ENCODE measurements at places on chromosomes 13 and 19.

DNA sequence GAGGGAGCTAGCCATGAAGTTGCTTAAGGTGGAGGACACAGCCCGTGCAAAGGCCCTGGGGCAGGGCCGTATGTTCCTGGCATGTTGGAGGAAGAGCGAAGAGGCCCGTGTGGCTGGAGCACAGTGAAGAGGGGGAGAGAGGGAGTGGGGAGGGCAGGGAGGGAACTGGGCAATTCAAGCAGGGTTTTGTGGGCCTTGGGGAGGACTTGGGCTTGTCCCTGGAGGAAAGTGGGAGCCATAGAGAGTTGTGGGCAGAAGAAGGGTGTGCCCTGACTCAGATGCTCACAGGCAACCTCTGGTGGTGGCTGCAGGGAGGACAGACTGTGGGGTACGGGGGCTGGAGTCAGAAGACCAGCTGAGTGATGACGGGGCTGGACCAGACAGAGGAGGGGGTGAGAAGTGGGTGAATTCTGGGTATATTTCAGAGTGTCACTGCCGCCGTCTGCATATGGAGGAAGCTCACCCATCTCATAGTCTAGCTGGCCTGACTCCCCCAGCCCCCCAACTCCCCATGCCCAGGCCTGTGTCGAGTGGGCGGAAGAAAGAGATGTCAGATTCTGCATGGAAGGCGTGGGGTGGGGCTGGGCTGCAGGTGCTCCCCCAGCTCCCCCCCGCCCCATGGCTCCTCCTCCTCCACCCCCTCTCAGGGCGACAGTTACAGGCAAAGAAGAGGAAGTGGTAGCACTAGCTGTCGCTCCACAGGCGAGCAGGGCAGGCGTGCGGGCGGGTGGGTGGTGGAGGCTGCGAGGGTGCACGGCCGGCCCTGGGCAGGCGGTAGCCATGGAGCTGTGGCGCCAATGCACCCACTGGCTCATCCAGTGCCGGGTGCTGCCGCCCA is at the start of gene VAV1:
Gene VAV1 (plus strand): TSS at position 681 of the 838 bp plus-strand sequence. CDS start 100 bp downstream, at position 781.
- peak; percentile 80 for DNase-seq

DNA sequence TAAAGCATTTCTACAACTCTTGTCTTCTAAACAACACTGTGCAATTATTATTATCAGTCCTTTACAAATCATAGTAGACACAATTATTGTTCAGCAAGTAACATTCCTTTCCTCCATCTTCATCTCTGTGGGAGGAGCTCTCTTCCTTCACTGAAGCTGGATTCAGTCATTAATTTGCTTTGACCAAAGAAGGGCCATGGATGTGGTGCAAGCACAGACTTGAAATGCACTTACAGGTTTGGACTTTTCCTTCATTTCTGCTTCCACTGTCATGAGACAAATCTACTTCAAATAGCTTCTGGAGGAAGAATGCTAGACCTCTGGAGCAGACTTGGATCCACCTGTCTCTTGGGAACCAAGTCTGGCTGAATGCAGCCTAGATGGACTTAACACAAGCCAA is 336.6 kb upstream of the SLITRK6 start:
- DNase-seq = no peak

DNA sequence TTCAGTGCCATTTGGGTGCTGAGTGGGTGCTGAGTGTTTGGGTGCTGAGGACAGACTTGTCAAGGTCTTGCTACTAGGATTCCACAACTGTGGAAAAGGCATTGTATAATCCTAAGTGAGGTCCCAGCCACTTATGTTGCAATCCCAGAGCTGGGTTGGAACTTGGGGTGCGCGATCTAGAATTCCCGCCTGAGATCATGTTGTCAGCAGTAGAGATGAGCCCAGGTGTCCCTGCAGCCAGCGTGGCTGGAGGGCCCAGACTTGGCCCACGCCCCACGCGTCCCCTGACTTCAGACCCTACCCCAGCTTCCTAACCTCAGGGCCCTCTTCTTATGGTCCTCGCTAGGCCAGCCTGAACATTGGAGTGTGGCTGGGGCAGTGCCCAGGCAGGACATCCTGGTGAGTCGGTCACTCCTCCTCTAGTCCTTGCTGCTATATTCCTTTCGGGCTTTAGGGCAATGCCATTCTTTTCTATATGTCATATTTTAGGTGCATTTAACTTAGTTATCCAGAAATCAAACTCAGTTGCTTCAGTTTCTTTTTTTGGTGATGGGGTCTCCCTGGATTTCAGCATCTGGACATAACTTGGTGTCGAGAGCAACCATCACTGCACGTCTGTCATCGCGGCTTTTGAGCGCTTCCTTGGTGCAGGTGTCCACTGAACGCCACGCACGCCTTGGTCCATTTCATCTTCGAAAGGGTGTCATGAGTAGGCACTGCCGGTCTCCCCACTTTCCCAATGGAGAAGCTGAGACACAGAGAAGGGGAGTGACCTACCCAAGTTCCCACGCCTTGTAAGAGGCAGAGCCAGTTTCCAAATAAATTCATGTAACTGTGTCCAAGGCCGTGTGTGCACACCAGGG is 46.4 kb upstream of the F7 start:
- DNase-seq = peak; percentile 28

GRCh38 chr19:3471954-3472655 is 8.2 kb downstream of the SMIM24 start:
- DNase-seq = no peak

- DNase-seq = no peak
Observed at GRCh38 chr13:73981595-73981994, 152.6 kb downstream of the KLF12 start.

DNA sequence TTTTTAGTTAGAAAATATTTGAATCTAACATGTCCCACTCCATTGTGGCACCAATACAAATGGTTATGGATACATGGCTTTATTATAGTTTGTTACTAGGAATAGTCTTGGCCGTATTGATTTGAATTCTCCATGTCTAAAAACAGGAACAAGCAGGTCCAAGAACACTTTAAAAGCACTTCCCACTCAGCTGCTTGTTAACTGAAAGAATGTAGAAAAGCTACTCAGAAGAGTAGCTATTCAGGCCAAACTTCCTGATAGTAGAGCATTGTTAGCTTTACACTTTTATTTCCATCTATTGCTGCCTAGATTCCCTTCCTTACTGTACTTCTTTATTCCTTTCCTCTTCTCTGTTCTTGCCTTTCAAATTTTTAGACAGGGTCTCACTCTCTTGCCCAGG is 6.9 kb downstream of the PIBF1 start:
- DNase-seq = no peak

DNA sequence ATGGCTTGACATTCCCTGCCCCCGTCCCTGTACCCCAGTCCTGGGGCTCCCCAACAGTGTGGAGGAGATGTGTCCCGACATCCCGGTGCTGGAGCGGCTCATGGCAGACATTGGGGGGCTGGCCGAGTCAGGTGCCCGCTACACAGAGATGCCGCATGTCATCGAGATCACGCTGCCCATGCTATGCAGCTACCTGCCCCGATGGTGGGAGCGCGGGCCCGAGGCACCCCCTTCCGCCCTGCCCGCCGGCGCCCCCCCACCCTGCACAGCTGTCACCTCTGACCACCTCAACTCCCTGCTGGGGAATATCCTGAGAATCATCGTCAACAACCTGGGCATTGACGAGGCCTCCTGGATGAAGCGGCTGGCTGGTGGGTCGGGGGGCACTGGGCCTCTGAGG is 83.8 kb downstream of the RYR1 start:
- DNase-seq = no peak

DNA sequence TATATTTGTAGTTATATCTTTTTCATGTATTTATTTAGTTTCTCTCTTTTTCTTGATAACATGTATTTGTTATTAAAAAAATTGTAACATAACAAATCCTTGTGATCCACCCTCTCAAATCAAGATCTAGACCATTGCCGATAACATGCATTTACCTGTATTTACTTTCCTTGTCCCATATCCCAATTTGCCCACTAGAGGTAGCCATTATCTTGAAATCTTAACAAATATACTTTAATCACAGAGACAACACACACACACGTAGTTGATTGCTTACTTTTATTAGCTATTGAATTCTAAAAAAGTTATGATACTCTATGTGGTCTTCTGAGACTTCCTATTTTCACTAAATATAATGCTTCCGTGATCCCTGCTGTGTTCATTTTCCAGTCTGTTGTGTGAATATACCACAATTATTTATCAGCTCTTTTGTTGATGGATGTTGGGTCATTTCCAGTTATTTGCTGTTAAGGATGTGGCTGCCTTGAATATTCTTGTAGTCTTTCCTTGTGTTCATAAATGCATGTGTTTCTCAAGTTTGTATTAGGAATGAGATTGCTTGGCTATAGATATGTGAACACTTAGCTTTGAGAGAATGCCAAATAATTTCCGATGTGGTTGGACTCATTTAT is 31.3 kb upstream of the ZMYM2 start:
- no peak for DNase-seq

DNA sequence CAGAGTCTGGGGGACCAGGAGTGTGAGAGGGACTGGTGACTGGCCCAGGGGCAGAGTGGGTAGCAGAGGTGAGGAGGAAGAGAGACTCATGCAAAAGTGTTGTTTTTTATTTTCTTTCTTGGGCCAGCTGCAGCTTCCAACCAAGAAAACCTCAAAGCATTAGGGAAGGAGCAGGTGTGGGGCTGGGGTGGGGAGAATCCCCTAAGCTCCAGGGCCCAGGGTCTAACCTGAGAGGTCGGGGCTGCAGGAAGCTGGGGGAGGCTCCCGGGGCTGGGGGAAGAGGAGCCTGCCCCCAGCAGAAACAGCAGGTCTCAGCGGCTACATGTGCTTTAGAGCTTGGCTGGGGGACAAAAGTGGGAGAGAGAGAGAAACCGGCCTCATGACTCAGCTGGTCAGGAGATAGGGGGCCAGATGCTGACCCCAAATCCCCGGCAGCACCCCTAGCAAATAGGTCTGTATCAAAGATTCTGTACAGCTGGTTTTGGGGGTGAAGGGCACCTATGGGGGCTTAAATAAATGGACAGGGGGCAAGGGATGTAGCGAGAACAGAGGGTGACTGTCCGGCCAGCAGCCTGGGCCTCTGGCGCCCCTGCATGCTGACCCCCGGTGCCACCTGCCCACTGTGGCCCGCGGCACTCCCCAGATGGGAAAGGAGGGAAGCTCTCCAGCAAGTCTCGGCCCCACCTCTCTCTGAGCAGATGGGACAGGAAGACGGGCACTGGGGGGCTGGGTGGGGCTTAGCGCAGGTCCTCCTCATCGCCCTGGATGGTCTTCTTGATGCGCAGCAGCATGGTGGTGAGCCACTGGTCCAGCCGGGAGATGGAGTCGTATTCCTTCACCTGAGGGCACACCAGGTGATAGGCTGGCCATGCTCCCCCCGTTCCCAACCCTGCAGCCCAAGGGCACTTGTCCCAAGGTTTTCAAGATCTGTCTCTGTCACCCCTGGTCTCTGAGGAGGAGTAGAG is 3.8 kb upstream of the KPTN start:
- peak; percentile 38 for DNase-seq

GRCh38 chr19:18214779-18215433 is 11.1 kb upstream of the RAB3A start:
- DNase-seq = no peak

- DNase-seq = peak; percentile 91
Observed at GRCh38 chr19:2546128-2547032, 70.5 kb downstream of the GADD45B start.

DNA sequence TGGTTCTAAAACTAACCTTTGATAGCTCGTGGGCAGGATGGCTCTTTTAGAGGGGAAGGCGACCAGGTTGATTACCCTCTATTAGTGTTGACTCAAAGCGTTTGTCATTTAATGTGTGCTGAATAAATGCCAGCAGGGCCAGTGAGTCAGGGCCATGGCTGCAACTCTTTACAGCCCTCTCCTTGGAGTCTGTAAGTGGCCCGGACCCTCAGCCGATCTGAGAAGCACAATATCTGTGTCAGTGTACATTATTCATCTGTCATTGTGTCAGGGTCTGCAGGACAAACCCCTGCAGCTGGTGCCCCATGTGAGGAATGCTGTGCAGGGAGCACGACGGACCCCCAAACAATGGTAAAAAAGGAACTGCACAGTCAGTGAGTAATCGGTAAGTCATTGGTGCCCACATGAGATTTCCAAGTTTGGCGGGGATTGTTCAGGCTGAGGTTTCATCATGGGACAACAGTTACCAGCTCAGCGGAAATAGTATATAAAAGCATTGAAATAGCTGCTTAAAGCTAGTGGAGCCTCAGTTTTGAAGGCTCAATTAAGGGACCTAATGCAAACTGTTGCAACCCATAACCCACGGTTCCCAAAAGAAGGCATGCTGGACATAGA is 139.1 kb downstream of the ZNF675 start:
- no peak for DNase-seq

DNA sequence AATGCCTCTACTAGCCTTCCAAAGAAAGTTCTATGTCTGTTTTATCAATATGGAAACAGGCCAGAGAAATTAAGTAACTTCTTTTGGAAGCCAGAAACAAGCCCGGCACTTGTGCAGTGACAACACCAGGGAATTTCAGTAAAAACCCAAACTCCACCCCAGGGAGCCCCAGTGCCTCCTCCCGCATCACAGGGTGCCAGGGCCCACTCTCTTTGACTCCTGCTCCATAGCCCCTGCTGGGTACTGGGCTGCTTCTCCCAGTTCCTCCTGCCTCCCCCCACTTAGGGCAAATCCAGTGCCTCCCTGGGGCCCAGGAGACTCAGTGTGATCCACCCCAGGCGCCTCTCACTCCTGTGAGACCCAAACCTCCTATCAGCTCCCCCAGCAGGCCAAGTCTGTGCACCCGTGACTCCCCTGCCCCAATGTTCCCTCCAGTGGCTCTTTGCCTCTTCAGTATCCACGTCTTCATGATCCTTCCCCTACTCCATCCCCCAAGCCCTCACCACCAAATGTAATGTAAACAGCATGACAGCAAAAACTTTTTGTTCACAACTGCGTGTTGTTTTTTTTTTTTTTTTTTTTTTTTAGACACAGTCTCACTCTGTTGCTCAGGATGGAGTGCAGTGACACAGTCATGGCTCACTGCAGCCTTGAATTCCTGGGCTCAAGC is 2.3 kb upstream of the FFAR3 start:
- no peak for DNase-seq

GRCh38 chr19:6204212-6204611 is 68.7 kb downstream of the ACSBG2 start:
- DNase-seq = no peak

GRCh38 chr13:50888362-50888761 is 21.2 kb upstream of the RNASEH2B start:
- DNase-seq = no peak

- DNase-seq = no peak
Observed at GRCh38 chr13:104571161-104571892, 1505.1 kb upstream of the SLC10A2 start.

- DNase-seq = no peak
Observed at GRCh38 chr19:13024126-13024950, 29.1 kb downstream of the NFIX start.

- peak; percentile 91 for DNase-seq
Observed at GRCh38 chr19:34254046-34254697, at the start of gene GARRE1. GARRE1 (plus strand) TSS chr19:34254554; CDS start chr19:34300474, 45,920 bp downstream.

- no peak for DNase-seq
Observed at GRCh38 chr13:30124131-30124768, 183.1 kb downstream of the KATNAL1 start.

DNA sequence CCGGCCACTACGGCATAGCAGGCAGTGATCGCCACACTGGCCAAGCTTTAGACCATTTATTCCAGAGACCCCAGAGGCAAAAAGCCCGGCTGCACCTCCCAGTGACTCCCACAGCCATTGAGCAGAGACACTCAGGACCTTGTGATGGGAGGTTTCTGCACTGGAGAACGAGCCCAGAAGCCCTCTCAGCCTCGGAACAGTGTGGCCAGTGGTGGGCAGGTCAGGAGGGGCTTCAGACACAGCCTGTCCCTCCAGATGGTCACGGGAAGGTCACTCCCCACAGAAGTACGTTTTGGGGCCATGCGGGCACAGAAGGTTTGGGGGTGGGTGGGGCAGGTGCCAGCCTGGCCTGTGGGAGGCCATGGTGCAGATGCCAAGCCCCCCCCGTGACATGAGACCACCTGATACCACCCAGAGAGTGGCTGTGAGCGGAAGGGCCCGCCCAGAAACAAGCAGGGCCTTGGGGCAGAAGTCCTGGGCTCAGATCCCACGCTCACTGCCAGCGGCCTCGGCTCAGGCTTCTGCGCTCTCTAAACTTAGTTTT is 599 bp upstream of the F10 start:
- DNase-seq = no peak
